ENCODE measurements at places on chromosomes 16 and 17.

- no peak for DNase-seq
Observed at GRCh38 chr16:69579783-69580481, 14.2 kb downstream of the NFAT5 start.

DNA sequence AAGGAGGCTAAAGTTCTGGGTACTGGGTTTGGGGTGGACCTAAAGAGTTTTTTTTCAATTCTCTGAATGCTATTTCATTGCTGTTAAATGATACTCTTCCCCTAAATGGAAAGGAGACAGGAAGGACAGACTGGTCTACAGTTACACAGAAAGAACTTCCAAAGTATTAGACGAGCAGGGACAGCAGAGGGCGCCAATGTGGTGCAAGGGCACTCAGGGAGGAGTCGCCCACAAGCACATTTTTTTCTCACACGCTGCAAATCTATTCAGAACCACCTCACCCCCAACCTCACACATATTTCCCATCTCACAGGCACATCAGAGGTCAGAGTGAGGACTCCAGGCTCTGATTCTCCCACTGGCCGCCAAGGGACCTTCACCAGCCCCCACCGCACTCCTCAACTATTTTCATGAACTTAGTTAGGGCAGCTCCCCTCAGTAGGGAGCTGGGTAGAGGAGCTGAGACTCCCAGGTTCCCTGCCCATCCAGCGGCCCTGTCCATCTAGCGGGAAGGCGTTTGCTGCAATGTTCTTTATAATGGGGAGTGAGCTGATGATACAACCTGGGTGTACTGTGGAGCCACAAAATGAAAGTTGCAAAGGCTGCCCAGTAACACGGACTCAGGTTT is 6.8 kb upstream of the CA4 start:
- DNase-seq = peak; percentile 73

DNA sequence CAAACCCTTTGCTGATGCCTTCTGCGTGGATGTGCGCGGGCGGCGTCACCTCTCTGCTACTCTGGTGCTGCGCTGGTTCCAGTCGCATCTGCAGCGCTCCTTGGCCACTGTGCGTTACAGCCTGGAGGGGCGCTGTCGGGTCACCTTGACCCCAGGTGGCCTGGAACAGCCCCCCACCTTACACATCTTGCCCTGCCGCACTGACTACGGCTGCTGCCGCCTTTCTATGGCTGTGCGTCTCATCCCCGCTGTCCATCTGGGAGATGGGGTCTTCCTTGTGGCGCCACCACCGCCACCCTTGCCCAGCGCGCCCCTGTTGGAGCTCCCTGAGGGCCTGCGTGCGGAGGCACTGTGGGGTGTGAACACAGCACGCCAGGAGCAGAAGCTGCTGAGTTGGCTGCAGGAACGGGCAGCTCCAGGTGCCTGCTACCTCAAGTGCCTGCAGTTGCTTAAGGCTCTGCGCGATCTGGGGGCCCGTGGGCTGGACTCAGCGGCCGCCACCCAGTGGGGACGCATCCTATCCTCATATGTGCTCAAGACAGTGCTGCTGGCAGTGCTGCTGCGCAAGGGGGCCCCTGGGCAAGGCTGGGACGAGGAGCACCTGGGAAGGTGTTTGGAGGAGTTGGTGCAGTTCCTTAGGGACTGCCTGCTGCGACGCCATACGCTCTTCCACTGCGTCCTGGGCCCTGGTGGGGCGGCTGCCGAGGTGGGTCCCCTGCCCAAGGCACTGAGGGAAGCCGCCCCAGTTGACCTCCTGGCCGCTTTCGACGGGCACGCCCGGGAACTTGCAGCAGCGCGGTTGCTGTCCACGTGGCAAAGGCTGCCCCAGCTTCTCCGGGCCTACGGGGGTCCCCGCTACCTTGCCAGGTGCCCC is 1.6 kb downstream of the ITPRIPL2 start:
- DNase-seq = no peak

DNA sequence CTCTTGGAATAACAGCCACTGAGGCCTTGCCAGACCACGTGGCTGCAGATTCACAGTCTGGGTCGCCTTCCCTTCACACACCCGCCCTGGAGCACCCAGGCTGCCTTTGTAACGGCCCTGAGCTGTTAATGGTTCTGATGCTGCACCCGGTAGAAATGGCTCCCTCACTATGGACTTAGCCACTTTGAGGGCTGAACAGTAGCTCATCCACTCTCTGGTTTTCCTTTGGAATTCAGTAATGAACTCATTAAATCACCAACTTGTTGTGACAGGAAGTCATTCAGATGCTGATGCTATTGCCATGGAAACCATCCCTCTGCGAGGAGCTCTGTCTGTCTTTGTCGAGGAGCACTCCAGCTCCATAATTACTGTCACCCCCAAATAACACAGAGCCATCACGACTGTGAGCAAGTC is 59.2 kb downstream of the CDK5R1 start:
- DNase-seq = peak; percentile 24

DNA sequence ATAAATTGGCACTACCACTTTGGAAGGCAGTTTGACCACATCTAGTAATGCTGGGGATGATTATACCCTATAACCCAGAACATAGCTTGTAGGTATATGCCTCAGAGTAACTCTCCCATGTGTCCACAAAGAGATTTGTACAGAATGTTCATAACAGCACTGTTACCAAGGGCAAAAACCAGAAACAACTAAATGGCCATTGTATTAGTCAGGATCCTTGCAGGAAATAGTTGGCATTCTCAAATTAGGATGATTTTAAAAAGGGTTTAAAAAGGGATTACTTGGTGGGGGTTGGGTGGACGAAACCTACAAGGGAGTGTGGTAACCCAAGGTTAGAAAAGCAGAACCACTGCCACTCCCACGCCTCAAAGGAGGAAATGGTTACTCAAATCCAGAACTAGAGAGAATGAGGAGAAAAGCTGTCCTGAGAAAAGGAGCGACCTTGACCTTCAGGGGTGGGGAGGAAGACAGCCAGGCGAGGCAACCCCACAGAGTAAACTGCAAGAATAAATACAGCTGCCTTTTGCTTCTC is 2.1 kb downstream of the CPPED1 start:
- DNase-seq = no peak

- DNase-seq = no peak
Observed at GRCh38 chr16:57355898-57356414, 2.6 kb upstream of the CCL22 start.

- DNase-seq = no peak
Observed at GRCh38 chr16:89408315-89408714, 82.0 kb downstream of the ANKRD11 start.

GRCh38 chr16:57485916-57486857 is at the start of gene DOK4:
Gene DOK4 (minus strand): TSS chr16:57486493. CDS start chr16:57479507, 6,986 bp downstream.
- peak; percentile 87 for DNase-seq

GRCh38 chr16:64250866-64251265 is 871.0 kb downstream of the CDH11 start:
- peak; percentile 52 for DNase-seq

DNA sequence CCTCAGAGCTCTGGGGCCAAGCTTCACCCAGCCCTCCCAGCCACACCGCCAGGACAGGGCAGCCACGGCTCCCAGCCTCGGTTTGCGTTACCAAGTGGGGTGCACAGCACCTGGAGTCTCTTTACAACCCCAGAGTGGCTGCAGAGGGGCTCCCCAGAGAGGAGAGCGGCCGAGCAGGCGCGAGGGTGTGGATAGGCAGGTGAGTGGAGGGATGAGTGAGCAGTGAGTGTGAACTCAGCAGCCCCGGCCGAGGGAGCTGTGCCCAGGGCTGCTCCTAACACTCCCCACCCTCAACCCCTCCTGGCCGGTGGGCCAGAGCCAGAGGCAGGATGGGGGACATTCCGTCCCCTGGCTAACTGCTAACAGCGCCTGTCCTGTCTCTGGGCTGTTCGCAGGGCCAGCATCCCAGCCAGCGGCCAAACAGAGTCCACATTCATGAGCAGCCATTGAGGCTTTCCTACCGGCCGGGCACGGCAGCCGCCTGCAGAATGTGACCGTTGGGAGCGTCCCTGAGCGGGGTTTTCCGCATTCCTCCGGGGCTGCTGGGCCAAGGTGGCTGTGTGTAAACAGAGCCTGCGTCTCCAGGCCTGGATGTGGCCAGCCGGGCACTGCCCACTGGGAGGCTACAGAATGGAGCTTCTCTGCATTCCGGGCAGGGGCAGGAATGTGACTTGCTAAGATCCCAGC is 5.3 kb downstream of the ZNF469 start:
- DNase-seq = peak; percentile 52

GRCh38 chr16:15979801-15980200 is 30.4 kb downstream of the ABCC1 start:
- no peak for DNase-seq

- DNase-seq = peak; percentile 35
Observed at GRCh38 chr17:68011199-68011665, 15.0 kb upstream of the C17orf58 start.

DNA sequence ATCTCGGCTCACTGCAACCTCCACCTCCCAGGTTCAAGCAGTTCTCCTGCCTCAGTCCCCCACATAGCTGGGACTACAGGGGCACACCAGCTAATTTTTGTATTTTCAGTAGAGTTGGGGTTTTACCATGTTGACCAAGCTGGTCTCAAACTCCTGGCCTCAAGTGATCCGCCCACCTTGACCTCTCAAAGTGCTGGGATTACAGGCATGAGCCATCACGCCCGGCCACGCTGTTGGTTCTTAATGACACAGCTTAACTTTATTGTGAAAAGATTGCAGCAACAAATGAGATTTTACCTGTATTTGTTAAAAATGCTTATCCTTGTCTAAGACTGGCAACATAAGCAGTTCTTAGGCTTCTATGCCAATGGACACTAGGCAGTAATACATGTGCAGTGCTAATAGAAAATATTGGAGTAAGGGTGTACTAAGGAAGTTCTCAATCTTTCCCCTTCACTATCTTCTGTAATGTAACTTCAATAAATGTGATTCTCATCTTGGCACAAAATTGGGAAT is 2.9 kb downstream of the UBB start:
- no peak for DNase-seq

GRCh38 chr17:70290770-70291169 is 121.4 kb downstream of the KCNJ2 start:
- DNase-seq = no peak

DNA sequence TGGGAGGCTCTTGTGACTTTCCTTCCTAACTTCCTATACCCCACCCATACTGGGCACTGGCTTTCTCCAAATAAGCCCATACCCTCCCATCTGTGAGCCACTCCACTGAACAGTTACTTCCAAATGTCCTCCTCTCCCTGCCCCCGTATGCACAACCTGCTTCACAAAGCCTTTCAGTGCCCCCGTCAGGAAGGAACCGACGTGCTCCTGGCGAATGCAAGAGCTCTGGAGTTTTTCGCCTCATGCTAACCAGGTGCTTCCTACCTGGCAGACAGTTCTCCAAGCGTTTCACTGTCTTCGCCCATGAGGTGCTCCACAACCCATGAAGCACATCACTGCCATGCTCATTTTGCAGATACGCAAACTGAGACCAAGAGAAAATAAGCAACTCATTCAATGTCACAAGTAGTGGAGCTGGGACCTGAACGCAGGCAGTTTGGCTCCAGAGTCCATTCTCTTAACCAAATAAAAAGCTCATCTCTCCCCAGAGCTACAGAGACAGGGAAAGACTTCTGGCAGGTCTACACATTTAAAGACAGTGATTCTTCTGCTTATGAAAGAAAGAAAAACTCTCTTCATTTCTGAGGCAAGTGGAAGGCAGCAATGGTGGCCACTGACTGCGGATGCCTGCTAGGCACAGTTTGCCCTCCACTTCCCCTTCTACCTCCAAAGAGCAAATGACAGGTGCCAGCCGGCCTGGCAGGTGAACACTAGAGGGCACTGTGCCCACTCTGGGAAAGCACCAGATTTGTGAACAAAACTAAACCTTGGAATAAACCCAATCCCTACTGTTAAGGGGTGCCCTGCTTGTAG is 23.8 kb downstream of the SPHK1 start:
- DNase-seq = peak; percentile 77

- peak; percentile 39 for DNase-seq
Observed at GRCh38 chr17:11366272-11366850, 125.3 kb downstream of the SHISA6 start.

DNA sequence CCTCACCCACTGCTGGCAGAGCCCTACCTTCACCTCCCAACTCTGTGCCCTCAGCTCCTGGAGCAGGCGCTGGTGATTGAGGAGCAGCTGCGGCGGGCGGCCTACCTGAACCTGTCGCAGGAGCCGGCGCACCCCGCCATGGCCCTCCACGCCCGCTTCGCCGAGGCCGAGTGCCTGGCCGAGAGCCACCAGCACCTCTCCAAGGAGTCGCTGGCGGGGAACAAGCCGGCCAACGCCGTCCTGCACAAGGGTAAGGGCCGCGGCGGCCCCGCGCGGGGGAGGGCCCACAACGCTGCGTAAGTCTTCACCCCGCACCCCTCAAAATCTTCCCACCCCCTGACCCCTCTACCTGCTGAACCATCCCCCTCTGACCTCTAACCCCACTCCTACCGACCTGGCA is 7.0 kb downstream of the RNF227 start:
- no peak for DNase-seq

DNA sequence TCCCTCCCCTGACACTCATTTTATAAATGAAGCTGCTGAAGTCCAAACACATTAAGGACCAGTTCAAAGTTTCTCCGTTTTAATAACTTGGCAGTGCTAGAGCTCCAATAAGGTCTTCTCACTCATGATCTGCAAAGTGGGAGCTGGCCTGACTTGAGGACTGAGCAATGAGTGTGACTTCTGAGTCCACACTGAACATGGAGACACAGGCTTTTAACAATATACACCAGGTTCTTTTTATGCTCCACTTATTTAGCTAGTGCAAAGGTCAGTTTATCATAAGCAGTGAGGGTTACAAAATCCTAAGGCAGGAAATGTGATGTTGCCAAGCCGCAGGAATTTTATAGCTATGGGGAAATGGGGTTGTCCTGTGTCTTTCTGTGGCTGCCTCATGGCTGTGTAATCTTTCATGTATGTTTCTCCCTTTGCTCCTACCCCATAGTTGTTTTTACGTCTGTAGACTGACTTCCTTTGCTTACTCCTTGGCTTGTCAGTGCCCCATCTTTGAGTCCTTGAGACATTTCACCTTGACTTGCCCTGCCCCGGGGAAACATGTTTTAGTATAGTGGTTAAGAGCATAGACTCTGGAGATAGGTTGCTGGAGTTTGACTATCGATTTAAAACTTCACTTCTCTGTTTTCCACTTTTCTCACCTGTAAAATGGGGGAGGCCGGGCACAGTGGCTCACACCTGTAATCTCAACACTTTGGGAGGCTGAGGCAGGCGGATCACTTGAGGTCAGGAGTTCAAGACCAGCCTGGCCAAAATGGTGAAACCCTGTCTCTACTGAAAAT is 12.2 kb upstream of the MMD start:
- DNase-seq = no peak

GRCh38 chr17:78112518-78113471 is 15.8 kb downstream of the TMC6 start:
- DNase-seq = peak; percentile 73

DNA sequence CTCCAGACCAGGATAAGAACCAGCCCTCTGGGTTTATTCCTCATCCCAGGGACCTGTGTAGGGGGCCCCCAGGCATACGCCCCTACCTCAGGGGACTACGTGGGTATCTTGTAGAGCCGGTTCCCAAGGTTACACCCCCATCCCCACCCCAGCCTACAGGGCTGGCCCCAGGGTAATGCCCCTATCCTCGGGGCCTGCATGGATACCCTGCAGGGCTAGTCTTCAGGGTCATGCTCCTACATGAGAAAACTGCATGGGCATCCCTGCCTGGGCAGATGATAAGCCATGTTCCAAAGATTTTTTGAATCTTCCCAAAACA is 14.2 kb downstream of the HDAC5 start:
- no peak for DNase-seq

All from tongue (tissue), 3 donors.